ENCODE measurements at places on chromosomes 1 and 21. TPM values are rescaled to one million over a fixed set of nuclear protein-coding genes. Genes with fewer than 3 reads are reported as not detected.

Gene PTCH2
- total RNA-seq: 0.04 TPM

Gene C1QC
- total RNA-seq: not detected

Gene DDR2
- total RNA-seq: 0.43 TPM

DNA sequence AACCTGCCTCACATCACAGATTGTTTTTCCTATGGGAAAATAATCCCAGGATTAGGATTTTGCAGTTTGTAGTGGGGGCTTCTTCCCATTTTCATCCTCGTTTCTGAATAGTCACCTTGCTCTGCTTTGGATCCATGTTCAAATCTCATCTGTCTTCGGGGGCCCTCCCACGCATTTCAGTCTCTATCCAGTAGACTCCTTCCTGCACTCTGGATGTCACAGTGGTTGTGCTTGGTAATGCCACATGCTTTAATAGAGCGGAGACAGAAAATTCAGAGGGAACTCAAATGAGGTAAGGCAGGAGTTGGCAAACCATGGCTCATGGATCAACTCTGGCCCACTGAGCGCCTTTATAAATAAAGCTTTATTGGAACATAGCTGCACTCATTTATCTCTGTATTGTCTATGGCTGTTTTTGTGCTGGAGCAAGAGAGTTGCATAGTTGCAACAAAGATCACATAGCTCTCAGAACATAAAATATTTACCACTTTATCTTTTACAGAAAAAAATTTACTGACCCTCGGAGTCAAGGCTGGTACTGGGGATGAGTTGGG, 101.0 kb downstream of the SPATA46 start:
- no peak for DNase-seq

GRCh38 chr1:148362626-148363438, 120.3 kb downstream of the PPIAL4G start:
- no peak for DNase-seq

DNA sequence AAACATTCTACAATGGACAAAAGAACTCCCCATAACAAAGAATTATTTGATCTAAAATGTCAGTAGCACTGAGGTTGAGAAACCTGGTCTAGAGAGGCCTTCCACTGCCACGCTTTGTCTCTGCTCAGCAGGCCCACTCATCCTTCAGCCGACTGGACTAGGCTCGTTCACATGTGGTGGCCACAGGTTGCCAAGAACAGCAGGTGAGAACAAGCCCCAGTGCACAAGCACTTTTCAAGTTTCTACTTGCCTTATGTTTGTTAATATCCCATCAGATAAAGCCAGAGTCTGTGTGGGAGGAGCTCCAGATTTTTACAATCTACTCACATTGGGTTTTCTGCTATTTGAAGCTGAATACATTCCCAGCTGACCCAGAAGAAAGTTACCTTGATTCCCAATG, 9.1 kb upstream of the EFHD2 start:
- no peak for DNase-seq

DNA sequence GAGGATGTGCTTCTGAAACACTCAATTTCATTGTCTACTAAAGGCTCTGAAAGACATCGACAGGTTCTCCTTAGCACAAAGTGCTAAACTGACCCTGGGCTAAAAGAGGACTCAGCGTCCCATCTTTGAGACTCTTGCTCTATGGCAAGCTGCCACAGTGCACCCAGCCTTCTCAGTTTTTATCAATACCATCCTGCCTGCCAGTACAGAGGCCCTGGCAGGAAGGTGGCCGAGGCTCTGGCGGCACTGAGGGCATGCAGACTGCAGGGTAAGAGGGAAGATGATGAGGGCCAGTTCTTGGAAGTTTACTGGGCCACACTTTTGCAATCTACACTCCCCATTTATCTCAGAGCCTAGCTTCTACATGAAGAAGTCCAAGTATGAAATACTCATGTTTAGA, 5.3 kb downstream of the OLFML2B start:
- no peak for DNase-seq

- DNase-seq: no peak
Measured at GRCh38 chr1:25056536-25056935, 126.5 kb upstream of the RUNX3 start.

All from Karpas-422 (cell line).